ENCODE measurements at places on chromosomes 12 and 14.

DNA sequence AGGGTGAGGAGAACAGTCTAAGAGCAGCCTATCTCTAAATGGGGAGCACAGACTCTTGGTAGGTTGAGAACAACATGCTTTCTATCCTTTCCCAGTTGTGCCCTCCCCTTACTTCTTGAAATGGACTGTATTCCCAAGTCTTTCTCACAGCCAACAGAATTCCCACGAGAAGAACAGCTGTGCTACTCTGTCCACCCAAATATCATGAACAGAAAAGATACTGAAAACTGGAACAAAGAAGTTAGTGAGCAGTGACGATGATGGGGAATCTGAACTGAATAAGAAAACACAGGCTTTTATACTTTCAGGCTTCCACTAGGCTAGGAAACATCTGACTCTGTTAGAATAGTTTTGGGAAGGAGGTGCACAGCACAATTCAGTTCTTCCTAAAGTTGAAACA, 3.4 kb downstream of the NACA start:
- no peak for DNase-seq

DNA sequence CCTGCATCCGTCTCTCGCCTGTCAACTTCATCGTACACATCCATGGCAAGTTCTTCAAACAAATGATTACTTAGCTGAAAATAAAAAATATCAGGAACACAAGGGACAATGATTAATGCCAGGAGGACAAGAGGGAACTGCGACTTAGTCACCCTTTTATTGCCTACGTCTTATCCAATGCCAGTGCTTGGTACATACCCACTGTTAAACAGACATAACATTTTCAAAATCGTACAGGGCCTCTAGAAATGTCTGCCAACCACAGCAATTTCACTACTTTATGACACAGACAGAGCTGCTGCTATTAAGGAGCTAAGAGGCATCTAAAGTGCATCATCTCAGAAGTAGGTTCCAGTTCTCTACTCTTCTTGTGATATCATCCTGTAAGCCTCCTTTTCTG, 34.6 kb downstream of the GIT2 start:
- no peak for DNase-seq

DNA sequence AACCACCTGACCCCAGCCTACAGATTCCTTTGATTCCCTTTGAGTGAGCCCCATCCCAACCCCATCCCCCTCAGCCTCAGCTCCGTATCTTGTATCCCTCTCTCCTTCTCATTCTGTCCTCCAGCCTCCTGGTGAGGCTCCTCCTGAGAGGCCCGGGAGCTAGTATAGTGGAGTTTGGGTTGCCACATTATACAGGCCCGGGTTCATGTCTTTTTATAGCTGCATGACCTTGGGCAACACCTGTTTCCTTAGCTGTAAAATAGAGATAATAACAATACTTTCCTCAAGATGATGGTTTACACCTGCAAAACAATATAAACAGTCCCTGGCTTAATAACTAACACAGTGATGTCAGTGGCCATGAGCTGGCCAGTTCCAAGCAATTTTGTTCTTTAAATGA, 89.8 kb downstream of the STAB2 start:
- no peak for DNase-seq

DNA sequence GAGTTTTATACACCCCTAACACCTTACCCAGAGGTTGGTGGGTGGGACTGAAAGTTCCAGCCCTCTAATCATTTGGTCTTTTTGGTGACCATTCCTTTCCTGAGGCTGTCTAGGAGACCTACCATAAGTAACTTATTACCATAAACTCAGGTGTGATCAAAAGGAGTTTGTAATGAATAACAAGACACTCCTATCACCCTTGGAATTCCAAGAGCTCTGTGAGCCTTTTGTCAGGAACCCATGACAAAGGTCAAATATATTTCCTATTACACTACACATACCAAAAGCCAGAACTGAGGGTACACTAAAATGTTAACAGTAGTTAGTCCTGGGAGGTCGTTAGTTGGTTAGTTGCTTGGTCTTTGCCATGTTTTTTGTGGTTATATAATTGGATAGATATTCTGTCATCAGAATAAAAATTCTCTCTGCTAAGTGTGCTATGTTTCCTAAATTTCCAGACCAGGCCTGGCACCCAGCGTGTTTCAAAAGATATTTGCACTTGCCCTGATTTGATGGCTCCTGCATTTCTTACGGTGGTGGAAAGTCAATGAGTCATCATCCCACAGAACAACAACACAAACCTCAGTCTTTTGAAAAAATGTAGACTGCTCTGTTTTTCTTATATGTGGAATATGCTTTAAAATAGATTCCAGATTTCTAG, 27.0 kb upstream of the AKAP5 start:
- no peak for DNase-seq

DNA sequence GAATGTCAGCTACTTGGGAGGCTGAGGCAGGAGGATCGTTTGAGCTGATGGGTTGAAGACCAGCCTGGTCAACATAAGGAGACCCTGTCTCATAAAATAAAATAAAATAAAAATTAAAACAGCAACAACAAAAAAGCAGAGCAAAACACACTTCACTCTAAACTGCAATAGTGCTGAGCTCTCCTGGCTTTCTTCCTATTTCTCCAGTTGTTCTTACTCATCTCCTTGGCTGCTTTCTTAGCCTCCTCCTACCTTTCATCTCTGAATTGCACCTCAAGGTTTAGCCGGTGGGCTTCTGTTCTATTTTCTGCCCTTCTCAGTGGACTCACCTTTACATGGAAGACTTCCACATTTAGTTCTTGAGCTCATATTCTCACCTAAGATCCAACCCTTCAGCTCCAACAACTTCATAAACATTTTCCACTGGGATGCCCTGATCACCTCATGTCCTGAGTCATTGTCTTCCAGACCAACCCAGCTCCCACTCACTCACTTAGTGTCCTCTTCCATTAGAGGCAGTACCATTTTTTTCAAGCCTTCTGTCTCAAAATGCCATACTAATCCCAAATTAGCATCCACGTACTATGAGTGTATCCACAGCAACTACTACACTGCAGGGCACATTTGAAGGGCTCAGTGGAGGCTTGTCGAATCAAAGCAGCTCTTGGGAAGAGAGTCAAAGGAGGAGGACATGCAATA, 41.2 kb upstream of the TMED10 start:
- no peak for DNase-seq

DNA sequence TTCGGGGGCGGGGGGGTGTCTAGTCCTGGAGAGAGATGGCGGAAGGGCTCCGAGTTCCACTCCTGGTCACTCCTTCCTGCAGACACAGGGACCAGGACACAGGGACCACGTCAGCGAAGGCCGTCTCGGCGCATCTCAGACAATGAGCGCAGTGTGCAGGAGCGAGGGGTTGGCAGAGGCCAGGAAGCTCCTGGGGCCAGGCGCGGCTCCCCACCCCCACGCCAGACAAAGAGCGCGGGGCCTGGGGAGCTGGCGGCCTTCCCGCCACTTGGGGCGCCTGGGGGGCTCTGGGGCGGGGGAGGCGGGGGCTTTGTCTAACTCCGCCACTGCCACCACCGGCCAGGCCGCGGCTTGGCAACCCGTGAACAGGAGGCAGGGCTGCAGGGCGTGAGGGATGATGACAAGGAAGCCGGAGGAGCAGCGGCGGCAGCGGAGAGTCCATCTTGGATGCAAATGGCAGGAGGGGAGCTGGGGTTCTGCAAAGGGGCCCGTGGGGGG, 2.2 kb downstream of the CDK2AP1 start:
- DNase-seq = no peak

DNA sequence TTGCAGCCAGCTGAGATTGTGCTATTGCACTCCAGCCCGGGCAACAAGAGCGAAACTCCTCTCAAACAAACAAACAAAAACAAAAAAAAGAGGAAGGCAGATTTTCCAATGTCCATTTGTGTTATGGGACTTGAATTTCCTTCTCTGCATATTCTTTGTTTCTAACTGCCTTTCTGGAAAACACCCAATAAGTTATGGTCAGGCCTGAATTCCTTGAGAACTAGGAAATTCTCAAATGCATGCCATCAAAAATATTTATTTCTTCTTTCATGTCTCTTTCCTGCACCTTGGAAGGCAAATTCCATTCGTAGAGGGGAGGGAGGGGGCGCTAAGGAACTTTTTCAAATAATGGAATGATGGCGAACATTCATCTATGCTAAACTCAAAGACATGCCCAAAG, 117.6 kb upstream of the TMCC3 start:
- no peak for DNase-seq

DNA sequence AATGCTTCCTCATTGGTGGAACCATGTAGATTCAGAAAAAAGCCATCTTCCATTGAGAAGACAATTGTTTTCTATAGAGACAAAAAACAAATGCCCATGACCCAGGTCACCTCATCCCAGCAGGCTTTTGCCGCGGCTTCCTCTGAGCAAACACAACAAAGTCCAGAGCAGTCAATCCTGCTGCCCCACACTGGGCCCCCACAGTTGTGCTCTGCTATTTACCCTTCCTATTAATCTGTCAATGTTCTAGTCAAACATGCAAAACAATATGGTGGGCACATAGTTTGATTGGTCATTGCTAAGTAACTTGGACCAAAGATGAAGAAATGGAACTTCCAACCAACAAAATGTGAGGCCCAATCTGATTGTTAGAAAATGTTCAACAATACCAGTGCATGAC, 20.7 kb downstream of the C12orf42 start:
- DNase-seq = no peak

- DNase-seq = peak; percentile 92
Measured at GRCh38 chr12:132439333-132439904, 50.5 kb upstream of the FBRSL1 start.

- DNase-seq = no peak
Measured at GRCh38 chr12:32146074-32146873, 39.6 kb downstream of the BICD1 start.

DNA sequence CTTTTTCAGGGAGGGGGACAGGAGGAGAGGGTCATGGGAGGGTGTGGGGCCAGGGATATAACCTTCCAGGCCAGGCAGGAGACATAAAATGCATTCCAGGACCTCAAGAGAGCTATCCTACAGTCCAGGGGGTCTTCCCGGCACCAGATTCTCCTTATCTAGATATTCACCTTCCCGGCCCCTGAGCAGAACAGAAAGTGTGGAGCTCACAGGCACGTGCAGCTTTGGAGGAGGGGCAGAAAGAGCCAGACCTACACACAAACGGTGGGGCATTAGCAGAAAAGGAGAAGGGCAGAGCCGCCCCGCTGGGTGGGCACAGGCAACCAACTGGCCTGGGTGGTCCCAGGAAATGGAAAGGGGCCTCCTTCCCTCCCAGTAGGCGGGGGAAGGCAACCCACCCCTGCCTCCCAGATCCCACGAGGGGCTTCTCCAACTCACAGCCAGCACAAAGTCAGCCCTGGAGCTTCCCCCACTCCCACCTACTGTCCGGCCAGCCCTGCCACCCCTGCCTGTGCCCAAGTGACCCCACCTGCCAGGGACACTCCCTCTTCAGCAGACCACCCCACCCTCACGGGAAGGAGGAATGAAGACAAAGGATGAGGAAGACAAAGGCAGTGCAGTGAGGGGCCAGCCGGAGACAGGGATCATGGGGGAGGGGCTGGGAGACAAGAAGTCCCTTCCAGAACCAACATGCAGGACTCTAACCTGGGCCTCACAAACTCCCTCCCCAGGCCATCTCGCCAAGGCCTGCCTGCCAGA, 33.3 kb downstream of the CCDC85C start:
- no peak for DNase-seq

DNA sequence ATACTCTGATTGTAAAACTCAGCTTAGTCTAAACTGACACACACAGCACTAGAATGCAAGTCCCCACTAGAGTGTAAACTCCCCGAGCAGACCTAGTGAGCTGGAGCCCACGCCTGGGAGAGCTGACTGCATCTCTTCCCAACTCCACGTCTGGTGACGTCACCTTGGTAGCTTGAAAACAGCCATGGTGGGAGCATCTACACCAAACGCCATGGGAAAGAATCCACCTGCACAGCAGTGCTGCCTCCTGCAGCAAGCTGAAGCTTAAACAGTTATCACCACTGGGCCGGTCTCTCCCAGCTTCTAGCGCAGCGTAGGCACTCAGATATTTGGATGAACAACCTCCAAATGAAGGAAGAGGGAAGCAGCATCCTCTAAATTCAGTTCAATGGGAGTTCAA, 4.3 kb upstream of the PAPLN start:
- no peak for DNase-seq

DNA sequence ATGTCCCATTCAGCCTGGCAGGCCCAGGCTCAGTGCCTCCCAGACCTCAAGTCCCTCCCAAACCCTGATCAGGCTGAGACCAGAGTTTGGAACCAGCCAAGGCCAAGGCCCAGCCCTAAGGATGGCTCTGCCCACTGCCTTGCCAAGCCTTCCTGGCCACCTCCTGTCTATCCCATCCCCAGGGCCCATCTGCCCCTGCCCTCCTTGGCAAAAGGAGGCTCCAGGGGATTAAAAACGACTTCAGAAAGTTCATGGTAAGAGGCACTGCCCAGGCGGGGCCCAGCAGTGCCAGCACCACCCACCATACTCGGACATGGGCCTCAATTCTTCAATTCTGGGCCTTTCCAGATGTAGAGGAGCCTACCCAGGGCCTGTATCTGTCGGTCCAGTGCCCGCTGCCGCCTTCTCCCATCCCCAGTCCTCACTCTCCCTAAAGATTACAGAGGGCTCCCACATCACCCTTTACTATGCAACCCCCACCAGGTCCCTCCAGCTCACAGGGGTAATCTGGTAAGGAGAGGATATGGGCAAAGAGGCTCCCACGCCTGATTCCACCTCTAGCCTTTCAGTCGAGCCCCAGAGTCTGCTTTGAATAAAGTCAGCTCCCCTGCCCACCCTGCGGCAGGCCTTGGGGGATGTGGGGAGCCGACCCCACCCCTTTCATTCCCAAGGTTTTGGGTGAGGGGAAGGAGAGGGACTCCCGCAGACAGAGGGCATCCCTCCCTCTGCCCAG, 932 bp downstream of the ADCY6 start:
- no peak for DNase-seq

DNA sequence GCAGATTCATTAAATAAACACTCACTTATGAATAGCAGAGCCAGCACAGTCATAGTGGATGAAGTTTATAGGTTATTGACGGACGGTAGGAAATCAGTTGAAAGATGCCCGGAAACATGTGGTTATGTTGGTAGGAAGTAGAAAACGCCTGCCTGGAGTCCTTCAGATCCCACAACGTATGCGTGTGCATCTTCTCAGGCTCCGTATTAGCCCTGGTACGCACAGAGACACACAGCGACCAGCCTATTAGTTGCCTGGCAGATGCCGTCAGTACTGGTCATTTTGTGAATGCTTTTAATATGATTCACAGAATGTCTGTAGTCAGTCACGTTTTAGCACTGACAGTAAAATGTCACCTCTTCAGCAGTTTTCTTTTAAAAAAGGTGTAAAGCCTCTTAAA, 196.4 kb downstream of the RGS6 start:
- peak; percentile 3 for DNase-seq
